ENCODE measurements at places on chromosomes 16 and 17. TPM values are rescaled to one million over a fixed set of nuclear protein-coding genes. Genes with fewer than 3 reads are reported as not detected.

DNA sequence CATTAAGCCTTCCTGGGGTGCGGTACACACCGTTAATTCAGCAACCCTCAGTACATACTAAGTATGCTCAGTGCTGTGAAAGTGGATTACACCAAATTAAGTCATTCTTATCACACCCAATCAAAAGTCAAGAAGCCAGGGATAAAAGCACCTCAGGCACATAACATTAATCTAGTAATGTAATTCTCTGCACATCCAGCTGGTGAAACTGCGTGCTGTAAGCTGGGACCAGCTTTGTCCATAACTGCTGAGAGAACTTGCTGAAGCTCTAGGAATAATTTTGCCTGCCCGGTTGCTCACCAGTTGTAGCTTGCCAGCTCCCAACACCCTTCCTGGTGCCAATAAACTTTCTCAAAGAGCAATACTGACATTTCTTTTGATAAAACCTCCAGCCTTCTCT is 44.9 kb downstream of the SLC47A1 start:
- DNase-seq = no peak

DNA sequence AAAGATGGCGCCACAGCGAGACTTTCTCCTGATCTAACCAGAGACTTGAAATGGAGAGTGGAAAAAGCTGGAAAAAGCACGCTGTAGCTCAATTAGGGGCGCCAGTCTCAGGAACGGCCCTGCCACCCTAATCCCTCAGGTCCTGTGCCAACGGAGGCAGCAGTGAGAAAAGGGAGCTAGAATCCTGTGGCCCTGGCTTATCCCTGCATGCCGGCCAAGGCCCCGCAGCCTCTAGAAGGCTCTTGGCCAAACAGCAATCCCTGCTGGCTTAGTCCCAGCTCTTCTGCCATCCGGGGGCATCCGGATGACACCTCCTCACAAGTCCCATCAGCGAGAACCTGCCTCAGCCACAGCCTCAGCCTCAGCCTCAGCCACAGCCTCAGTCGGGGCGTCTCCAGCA is 69.8 kb downstream of the MRM3 start:
- DNase-seq = no peak

- no peak for DNase-seq
Observed at GRCh38 chr17:81367171-81367570, 28.1 kb upstream of the BAHCC1 start.

DNA sequence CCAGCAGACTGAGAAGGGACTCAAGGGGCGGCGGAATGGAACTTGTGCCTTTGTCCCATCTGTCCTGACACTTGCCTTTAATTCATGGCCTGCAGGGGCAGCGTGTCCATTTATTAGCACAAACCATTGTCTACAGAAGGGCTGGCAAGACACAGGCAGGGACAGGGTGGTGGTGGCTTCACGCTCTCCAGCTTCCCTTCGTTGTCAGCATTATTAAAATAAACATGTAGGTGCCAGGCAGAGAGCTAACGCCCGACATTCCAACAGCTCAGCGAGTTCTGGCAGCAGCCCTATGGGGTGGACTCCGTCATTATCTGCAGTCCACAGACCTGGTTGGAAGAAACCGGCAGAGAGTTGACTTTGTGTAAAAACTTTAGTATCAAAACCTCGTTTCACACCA is 16.3 kb downstream of the DNAI2 start:
- DNase-seq = no peak

GRCh38 chr16:67396159-67397035 is 3.1 kb upstream of the TPPP3 start:
- DNase-seq = no peak

DNA sequence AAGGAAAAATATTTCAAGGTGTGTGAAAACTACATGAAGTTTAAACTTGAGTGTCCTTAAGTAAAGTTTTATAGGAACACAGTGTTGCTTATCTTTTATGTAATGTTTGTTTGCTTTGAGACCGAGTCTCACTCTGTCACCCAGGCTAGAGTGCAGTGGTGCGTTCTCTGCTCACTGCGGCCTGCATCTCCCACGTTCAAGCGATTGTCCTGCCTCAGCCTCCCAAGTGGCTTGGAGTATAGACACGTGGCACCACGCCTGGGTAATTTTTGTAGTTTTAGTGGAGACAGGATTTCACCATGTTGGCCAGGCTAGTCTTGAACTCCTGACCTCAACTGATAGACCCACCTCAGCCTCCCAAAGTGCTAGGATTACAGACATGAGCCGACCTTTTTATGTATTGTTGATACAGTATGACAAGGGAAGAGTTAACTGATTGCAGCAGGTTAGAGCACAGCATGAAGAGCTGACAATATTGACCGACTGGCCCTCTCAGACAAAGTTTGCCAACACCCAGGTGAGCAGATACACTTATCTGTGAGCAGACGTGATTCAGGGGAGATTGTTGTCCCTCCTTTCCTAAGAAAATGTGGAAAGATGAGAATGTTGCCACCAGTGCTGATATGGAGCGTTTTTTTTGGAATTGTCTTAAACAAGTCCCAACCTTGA is 373.7 kb downstream of the WWOX start:
- no peak for DNase-seq

GRCh38 chr16:54585998-54586340 is 299.4 kb upstream of the IRX3 start:
- no peak for DNase-seq

GRCh38 chr16:399340-400019 is 2.2 kb upstream of the DECR2 start:
- DNase-seq = no peak

GRCh38 chr17:18177722-18178121 is 5.9 kb upstream of the ALKBH5 start:
- DNase-seq = no peak

GRCh38 chr17:49592263-49592662 is 16.6 kb downstream of the NXPH3 start:
- DNase-seq = no peak

DNA sequence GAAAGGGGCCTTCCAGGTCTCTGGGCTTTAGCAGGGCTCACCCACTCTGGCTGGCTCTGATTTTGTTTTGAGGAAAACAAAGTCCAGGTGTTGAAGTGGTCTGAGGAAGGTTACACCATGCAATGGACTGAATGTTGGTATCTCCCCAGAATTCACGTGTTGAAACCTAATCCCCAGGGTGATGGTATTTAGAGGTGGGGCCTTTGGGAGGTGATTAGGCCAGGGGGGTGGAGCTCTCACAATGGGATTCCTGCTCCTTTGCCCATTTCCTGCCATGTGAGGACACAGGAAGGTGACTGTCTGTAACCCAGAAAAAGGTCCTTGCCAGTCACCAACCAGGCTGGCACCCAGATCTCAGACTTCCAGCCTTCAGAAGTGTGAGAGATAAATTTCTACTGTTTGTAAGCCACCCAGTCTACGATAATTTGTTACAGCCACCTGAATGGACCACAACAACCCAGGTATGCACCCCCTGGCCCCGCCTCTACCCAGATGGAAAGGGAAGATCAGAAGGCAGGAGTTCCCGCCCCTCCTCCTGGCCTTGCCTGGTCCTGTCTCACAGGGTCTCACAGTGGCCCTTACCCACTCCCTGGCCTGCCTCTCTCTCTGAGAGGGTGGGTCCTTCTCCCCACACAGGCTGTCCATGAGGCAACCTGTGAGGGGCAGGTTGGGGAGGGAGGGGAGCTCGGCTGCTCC is 32.0 kb downstream of the LRRC75A start:
- no peak for DNase-seq

- no peak for DNase-seq
Observed at GRCh38 chr17:50189550-50190292, 11.7 kb downstream of the COL1A1 start.

DNA sequence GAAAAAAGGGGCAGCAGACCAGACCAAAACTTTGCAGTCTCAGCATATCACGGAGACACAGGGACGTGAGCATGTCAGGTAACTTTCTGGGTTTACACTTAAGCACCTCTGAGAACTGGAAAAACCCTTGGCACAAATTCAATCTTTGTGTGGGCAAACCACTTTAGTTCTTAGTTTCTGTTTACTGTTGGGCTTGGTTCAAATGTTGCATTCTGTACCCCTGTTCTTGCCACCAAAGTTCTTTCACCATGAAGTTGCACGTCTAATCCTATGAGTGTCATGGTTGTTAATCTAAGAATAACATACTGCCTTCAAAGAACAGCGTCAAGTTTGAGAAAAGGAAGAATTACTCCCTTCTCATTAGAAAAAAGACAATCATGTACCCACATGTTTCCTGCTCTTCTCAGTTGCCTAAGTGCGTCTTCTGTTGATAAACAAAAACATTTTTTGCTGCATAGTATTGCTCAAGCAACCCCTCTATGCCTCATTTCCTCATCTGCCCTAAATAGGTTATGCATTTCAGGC is 11.6 kb downstream of the KRT33A start:
- no peak for DNase-seq

DNA sequence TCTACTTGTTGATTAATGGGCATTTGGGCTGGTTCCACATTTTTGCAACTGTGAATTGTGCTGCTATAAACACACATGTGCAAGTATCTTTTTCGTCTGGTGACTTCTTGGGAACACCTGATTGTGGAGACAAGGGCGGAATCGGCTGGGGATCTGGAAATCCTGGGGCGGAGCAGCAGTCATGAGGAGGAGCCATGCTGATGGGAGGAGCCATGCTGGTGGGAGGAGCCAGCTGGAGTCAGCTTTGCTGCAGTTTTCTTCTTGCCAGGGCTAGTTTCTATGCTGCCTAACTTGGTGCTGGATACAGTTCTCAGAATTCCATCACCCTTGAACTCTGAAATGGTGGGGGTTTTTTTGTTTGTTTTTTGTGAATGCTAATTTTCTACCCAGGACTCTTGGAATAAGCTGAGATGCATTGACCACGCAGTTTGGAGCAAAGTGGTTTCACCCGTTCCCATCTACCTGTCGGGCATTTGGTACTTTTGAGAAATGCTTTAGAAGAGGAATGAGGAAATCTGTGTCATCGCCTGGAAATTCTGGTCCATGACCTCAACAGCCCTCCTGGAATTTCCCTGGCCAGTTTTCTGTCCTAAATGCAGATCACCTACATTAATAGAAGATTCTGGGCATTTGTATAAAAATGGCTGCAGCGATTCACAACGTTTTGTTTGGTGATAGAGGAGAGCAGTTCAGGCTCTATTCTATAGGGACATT is 217.4 kb upstream of the ZFHX3 start:
- DNase-seq = no peak

DNASE1 gene
- total RNA-seq = 35.7 TPM

MT1G gene
- 4.8 TPM for total RNA-seq

KRTAP1-1 gene
- not detected for total RNA-seq

SLC12A3 gene
- total RNA-seq = 4.2 TPM
